ENCODE measurements at places on chromosomes 3 and 15.

DNA sequence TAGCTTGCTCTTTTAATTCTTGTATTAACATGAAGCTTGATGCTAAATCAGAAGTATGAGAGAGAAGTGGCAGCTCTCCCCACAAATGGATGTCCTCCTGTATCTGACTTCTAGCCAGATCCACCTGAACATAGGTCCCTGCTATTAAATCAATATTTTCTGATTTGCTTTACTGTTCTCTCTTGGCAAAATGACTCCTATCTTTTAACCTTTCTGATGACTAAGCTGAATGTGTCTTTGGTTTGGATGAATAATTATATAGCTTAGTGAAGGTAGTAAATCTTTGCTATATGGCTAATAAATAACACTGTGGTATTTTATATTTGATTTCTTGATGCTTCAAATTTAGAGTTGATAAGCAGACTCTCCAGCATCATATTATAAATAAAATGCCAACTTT lies 28.3 kb upstream of the ARL14 start:
- no peak for DNase-seq

GRCh38 chr3:186160691-186161243 lies 51.9 kb upstream of the ETV5 start:
- DNase-seq, result no peak

GRCh38 chr15:83431521-83431920 lies 15.6 kb upstream of the SH3GL3 start:
- DNase-seq, result no peak

DNA sequence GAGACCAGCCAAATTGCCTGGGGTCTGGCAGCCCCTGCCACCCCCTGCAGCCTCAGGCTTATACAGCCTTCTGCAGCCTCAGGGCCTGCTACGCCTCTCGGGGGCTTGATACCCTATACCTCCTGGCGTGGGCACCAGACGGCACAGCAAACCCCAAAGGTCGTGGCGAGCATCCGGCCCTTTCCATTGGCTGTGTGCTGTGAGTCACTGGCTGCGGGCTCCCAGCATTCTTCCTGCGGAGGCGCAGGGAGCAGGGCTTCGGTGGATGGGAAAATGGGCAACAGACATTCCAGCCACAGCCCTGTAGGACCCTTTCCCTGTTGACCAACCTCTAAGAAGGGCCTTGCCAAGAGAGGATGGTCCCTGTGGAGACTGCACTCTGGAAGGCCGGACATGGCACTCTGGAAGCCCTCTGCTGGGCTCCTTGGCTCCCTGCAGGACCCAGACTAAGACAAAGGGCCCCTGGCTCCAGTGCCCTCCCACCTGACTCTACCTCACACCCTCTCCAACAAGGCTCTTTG lies 59.6 kb downstream of the ITGA11 start:
- no peak for DNase-seq

GRCh38 chr15:96264801-96265515 lies 65.5 kb upstream of the NR2F2 start:
- no peak for DNase-seq

- peak; percentile 60 for DNase-seq
Observed at GRCh38 chr3:9727041-9727595, 4.4 kb upstream of the BRPF1 start.

GRCh38 chr3:182487611-182488010 lies 305.7 kb upstream of the ATP11B start:
- DNase-seq, result no peak

- DNase-seq, result no peak
Observed at GRCh38 chr3:150653110-150653561, 50.0 kb downstream of the SELENOT start.

DNA sequence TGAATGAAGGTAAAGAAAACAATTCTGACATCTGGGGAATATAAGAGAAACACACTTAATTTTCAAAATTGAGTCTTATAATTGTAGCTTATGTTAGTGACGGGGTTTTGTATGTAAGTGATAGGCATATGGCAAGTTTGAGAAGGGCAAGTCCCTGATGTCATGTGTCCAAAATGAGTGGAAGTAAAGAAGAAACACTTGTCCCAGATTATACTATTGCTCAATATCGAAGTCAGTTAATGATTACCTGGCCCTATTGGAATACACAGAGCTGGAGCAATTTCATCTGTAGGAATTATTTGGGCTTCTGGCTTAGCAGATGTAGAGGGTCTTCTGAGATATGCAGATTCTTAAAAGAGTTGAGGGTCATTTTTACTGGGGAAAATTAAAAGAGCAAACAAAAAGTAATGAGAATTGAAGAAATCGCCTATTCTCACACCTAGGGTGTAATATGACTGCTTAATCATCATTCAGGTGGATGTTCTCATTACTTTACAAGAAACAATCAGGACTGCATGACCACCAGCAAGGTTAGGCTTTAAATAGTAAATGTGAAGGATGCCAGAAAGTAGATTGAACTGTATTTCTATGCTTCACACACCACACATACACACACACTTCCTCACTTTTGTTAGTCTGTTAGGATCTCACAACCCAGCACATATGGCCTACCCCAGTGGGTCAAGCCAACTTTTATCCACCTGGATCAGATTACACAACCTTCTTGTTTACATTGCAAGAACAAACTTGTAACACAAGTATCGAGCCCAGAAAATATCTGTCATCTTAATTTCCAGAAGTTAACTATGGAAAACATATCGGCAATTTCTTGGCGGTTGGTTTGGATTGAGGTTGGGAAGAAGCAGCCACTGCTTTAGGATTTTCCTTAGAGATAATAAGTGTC lies 183.3 kb upstream of the LRRC3B start:
- DNase-seq, result no peak

- no peak for DNase-seq
Observed at GRCh38 chr3:149706905-149707304, 45.4 kb downstream of the COMMD2 start.

- no peak for DNase-seq
Observed at GRCh38 chr3:14441920-14442300, 39.5 kb downstream of the SLC6A6 start.

GRCh38 chr15:49435174-49435573 lies 12.1 kb downstream of the FGF7 start:
- DNase-seq, result no peak

GRCh38 chr15:57947781-57948180 lies 117.7 kb downstream of the ALDH1A2 start:
- no peak for DNase-seq

DNA sequence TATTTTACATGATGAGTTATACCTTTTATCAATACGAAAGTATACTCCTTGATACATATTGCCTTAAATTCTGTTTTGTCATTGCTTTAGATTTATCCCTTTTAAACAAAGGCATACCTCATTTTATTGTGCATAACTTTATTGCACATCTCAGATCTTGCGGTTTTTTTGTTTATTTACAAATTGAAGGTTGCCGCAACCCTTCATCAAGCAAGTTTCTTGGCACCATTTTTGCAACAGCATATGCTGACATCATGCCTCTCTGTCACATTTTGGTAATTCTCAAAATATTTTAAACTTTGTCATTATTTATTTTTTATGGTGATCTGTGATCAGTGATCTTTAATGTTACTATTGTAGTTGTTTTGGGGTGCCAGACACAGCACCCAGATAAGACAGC lies 20.9 kb downstream of the SNRK start:
- DNase-seq, result no peak

GRCh38 chr3:8420612-8421011 lies 81.0 kb upstream of the LMCD1 start:
- DNase-seq, result no peak

DNA sequence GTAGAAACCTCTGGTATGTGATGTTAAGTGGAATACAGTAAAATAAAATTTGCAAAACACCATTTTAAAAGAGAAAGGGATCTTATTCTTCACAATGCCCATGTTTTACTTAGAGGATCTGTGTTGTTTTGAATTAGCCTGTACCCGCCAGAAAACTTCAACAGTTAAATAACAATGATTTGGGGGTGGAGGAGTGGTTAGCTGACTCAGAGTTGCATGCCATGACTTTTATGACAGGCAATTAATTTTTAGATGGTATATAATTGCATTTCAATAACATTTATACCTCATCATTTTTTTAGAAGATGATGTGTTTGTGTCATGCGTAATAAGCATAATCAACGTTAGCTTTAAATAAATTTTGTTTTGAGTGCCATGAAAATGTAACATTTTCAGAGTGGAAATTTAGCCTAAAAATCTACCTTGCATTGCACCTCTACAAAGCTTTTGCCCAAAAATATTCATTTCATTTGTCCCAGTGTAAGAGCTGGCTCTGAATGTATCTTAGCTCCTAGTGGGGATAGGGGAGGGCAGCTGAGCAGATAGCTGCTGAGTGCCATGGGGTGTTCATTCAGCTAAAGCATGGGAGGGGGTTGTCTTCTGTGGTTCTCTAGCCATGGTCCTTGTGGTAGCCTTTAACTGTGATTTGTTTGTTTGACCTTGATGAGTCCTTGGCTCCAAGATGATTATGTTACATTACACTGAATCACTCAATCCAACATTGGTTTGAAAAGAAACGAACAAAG lies 379.8 kb downstream of the LPP start:
- no peak for DNase-seq

- DNase-seq, result no peak
Observed at GRCh38 chr15:85479071-85479647, 98.8 kb downstream of the AKAP13 start.
